Activated CD8-positive, alpha-beta memory T cell treated with anti-CD3 and anti-CD28 coated beads, Interleukin-2, amount 50 U/mL, for 48 hours (primary cell): ENCODE measurements at places on chromosomes 12 and 14.

DNA sequence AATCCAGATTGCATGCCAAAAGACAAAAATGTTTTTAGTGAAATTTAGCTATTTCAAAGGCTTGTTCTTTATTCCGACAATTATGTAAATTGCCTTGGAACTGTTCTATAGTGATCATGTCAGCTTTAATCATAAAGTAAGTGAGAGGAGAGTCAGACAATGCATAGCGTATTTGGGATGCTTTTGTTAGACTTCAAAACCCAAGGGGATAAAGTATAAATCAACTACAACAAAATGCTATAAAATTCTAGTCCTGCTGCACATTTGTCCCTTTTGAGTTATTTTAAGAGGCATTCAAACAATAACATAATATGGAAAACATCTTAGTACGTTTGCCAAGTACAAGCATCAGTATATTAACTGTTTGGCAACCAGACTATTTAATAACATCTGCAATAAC, 11.3 kb downstream of the RTRAF start:
- no peak for DNase-seq

- no peak for DNase-seq
Measured at GRCh38 chr14:74832849-74833248, 43.1 kb downstream of the PROX2 start.

- no peak for DNase-seq
Measured at GRCh38 chr12:3134126-3134525, 56.9 kb downstream of the TSPAN9 start.

DNA sequence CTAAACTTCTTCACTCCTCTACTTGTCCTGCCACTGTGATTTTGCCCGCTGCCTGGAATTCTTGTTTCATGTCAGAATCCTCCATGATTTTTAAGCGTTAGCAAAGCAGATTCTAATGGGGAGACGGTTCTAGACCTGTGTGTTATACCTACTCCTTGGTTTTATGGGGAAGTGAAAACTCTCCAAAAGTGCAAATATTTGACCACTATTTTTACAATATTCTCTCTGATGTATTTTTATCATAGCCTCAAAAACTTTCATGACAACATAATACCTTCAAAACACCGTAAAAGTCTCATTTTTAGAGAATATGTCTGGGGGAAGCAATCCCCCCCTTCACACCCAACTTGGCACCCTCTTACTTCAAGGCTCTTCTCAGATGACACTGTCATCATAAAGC, 12.9 kb upstream of the KRAS start:
- no peak for DNase-seq

DNA sequence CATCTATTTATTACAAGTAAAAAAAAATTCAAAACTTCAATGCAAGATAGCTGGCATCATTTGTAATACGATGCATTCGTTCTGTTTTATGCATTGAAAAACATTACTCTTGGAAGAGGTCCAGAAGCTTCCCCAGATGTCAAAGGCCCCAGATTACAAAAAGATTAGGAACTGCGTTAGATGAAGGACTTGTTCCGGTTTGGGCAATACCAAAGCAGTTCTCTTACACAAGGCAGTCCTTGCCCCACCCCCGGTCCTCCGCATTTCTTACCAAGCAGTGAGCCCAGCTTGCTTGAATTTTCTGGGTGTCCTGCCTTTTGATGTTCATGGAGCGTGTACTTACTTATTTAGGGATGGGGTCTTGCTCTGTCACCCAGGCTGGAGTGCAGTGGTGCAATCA, 4.8 kb upstream of the HVCN1 start:
- DNase-seq, result no peak

GRCh38 chr12:569803-570434, 93.3 kb downstream of the NINJ2 start:
- peak; percentile 97 for DNase-seq

DNA sequence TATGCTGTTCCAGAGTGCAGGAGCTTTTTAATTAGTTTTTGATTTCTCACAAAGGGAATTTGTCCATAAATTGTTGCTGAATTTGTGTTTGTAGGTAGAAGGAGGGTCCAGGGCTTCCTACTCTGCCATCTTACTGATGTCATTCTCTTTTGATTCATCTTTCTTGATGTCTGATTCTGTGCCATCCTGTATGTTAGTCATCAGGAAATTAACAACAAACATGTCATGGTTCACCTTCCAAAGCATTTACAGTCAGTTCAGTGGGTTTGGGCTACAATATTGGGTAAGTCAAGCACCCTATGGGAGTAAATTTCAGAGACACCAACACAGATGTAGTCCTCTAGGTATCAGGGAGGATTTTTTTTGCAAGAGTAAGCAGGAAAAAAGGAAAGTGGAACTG, 135.2 kb upstream of the SLC38A2 start:
- DNase-seq, result no peak

DNA sequence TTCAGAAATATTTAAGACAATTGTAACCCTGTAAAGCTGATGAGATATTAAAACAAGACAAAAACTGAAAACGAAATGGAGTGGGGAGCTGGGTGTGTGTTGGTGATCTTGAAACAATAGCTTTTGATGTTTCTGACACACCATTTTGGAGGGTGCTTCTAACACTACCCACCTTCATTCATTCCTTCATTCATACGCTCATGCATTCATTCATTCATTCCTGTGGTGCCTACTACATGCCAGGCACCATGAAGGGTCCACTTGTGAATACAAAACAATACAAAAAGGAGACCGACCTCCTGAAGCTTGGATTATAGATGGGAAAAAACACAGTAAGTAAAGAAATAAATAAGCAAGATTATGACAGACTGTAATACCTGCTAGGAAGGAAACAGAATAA, 60.5 kb downstream of the FOXN3 start:
- no peak for DNase-seq

GRCh38 chr14:69880044-69880487, 850 bp downstream of the SMOC1 start:
- DNase-seq, result no peak

DNA sequence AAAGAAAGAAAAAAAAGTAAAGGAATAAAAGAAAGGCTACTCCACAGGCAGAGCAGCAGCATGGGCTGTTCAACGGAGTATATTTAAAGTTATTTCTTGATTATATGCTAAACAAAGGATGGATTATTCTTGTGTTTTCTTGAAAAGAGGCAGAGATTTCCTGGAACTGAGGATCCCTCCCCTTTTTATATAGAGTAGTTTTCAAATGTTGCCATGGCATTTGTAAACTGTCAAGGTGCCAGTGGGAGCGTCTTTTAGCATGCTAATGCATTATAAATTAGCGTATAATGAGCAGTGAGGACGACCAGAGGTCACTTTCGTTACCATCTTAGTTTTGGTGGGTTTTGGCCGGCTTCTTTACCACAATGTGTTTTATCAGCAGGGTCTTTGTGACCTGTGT, 383.0 kb downstream of the PCNX1 start:
- DNase-seq, result no peak

- no peak for DNase-seq
Measured at GRCh38 chr14:93788543-93789227, 400 bp upstream of the PRIMA1 start.

- no peak for DNase-seq
Measured at GRCh38 chr12:46380022-46380796, 7.6 kb upstream of the SLC38A2 start.

GRCh38 chr12:46222636-46223035, 46.2 kb downstream of the SLC38A1 start:
- no peak for DNase-seq

DNA sequence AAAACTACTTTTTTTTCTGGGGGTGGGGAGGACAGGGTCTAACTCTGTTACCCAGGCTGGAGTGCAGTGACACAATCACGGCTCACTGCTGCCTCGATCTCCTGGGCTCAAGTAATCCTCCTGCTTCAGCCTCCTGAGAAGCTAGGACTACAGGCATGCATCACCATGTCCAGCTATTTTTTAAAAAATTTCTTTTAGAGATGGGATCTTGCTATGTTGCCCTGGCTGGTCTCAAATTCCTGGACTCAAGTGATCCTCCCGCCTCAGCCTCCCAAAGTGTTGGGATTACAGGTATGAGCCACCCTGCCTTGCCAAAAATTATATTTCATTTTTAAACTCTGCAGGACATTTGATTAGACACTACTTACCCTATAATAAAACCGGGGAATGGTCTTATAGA, 5.5 kb downstream of the PPP2R3C start:
- DNase-seq, result no peak

DNA sequence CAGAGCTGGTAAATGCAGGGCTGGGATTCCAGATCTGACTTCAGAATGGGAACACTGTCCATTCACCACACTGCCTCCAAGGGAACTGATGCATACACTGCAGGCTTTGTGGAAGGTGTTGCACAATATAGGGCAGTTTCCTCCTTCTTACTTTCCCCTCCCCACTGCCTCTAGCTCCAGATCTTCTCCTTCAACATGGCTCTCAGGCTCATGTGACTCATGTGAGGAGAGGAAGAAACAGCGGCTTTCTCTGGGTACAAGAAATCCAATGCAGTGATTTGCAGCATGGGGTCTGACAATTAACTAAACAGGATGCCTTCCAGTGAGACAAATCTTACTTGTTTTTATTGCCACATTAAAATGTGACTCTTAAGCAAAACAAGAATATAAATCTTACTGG, 447.6 kb upstream of the CCDC196 start:
- no peak for DNase-seq

DNA sequence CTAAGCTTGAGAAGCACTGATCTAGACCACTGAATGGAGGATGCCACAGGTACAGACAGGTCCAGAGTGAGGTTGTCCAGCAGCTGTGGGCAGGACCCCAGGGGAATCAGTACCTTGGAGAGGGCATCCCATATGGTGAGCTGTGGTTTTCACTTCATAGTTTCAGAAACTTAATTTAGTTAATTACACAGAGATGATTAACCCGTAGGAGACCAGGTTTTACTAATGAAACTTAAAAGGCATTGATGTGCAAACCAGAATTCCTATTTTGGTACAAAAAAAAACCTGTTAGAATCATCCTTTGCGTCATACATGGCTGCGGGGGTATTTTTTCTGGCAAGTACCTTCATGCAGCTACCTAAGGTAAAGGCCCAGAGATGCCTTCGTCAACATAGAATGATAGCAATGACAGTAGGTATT, 159.3 kb downstream of the DACT1 start:
- no peak for DNase-seq

- DNase-seq, result no peak
Measured at GRCh38 chr14:24093207-24093900, 757 bp upstream of the PCK2 start.

DNA sequence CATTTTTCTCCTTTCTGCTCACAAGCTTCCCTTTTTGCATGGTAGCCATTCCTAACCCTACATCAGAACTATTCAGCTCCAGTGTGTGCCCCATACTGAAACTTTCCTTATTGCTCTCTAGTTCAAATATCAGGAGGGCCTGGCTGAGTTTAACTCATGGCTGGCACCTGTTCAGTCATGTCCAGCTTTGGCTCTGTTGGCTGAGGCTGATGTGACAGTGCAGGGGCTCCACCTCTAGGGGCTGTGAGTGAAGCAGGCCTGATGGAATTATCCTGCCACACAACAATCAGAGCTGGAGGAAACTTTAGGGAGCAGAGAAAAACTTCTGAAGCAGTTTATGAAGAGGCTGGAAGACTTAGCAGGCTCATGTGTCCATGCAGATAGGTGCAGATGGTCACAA, 8.5 kb downstream of the COQ6 start:
- no peak for DNase-seq

DNA sequence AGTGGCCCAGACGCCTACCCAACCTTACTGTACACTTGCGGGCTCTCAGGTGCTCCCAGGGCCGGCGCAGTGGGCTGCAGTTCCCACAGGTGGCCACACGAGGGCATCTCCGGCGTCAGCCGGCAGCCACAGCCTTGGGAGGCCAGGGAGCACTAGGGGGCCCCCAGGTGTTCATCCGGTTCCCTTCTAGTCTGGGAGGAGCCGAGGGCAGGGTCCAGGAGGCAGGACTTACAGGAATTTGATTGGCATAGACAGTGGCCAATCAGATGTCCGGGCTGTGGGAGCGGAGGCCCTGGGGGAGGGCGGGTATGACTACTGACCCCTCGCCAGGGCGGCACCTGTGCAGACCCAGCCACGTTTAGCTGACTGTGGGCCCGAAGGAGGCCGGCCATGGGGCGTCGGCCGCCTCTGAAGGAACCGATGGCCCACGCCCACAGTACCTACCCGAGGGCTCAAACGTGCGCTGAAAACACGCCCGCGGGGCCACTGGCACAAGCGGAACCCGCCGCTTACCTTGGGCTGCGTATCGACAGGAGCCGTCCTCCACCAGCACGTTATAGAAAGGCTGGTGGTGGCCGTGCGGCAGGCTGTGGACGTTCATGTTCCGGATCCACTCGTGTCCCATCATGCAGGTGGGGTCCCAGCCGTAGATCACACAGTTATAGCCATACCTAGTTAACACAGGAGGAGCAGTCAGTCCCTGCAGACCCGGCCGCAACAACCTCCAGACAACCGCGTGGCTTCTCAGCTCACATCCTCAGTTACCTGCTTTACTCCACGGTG, 34.8 kb downstream of the FBXO21 start:
- peak; percentile 93 for DNase-seq

DNA sequence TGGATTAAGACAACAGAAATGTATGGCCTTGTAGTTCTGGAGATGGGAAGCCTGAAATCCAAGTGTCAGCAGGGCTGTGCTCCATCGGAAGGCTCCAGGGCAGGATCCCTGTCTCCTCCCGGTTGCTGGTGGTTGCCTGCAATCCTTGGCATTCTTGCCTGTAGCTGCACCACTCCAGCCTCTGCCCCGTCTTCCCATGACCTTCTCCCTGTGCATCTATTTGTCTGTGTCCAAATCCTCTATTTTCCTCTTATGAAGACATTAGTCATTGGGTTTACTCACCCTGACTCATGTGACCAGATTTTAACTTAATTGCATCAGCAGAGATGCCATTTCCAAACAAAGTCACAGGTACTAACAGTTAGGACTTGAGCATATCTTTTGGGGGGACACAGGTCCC, 15.1 kb downstream of the TUNAR start:
- DNase-seq, result no peak

GRCh38 chr12:12788675-12789368, 3.4 kb downstream of the APOLD1 start:
- peak; percentile 70 for DNase-seq

GRCh38 chr14:24232645-24233537, at the start of gene GMPR2:
Gene GMPR2 (plus strand): TSS chr14:24232929. CDS start chr14:24233254, 325 bp downstream.
- DNase-seq, result no peak

GRCh38 chr12:26135010-26135420, 10.2 kb upstream of the BHLHE41 start:
- no peak for DNase-seq

DNA sequence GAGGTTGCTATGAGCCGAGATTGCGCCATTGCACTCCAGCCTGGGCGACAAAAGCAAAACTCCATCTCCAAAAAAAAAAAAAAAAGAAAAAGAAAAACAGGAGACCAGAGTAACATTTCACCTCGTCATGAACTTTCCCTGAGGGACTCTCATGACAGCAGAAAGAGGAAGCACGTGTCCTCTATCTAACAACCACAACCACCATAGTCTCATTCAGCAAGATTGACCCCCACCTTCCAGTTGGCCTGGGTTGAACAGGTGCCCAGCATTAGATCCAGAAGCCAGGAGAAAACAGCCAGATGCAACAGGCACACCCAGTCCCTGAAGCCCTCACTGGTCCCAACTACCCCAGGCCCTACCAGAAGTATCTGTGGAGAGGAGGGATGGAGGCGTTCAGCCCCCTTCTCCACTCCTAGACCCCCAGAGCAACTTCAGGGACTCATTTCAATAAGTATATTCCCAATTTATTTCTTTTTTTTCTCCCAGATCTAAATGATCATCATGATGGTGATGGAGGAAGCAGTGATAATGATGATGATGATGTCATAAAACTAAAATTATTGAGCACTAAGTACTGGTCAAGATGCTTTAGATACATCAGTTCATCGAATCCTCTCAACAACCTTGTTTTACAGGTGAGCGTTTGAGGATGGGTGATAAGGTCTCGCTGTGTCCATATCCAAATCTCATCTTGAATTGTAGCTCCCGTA, 235.0 kb downstream of the EFCAB11 start:
- DNase-seq, result no peak
